K562 (cell line): ENCODE measurements at places on chromosomes 5 and 9. TPM values are rescaled to one million over a fixed set of nuclear protein-coding genes. Genes with fewer than 3 reads are reported as not detected.

The GABRB2 gene
- total RNA-seq: not detected in 2 replicates

GRCh38 chr9:105007143-105007542, 79.2 kb upstream of the ABCA1 start:
- no peak for DNase-seq

GRCh38 chr9:99039505-99040182, 65.3 kb upstream of the TGFBR1 start:
- no peak for DNase-seq

- peak; percentile 66 for DNase-seq
Observed at GRCh38 chr5:170070556-170071412, 34.9 kb upstream of the FOXI1 start.

DNA sequence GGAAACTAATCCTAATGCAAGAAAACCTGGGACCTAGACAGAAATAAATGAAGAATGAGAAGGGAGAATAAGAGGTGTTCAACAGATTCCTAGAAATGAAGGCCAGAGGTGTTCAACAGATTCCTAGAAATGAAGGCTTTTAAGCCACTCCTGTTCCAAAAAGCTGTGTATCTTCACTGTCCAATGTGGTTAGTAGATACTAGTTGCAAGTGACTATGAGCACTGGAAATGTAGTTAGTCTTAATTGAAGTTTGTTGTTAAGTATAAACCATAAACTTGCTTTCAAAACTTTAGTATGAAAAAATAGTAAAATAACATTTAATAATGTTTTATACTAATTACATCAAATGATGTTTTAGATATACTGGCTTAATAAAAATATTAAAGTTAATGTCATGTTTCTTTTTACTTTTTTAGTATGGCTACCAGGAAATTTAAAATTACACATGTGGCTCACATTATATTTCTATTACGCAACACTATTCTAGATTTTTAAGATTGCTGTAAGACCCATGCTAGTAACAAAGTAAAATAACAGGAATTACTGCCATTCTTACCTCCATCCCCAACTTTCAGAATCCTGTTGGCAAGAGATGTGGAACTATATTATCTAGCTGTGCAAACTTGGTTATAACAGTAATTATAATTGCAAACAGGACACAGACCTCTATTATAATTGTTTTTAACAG, 57.5 kb downstream of the RICTOR start:
- DNase-seq: peak; percentile 38
